ENCODE measurements at places on chromosomes 2 and 18.

DNA sequence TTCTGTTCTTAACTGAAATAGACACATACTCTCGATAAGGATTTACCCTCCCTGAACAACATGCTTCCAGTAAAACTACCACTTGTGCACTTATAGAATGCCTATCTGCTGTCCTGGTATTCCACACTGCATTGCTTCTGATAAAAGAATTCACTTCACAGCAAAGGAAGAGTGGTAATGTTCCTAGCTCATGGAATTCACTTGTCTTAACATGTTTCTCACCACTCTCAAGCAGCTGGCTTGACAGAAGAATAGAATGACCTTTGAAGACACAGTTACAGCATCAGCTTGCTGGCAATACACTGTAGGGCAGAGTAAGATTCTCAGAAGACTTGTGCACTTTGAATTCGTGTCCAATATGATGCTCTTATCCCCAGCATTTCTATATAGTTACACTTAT is 524.1 kb upstream of the CNTNAP5 start:
- DNase-seq: no peak

DNA sequence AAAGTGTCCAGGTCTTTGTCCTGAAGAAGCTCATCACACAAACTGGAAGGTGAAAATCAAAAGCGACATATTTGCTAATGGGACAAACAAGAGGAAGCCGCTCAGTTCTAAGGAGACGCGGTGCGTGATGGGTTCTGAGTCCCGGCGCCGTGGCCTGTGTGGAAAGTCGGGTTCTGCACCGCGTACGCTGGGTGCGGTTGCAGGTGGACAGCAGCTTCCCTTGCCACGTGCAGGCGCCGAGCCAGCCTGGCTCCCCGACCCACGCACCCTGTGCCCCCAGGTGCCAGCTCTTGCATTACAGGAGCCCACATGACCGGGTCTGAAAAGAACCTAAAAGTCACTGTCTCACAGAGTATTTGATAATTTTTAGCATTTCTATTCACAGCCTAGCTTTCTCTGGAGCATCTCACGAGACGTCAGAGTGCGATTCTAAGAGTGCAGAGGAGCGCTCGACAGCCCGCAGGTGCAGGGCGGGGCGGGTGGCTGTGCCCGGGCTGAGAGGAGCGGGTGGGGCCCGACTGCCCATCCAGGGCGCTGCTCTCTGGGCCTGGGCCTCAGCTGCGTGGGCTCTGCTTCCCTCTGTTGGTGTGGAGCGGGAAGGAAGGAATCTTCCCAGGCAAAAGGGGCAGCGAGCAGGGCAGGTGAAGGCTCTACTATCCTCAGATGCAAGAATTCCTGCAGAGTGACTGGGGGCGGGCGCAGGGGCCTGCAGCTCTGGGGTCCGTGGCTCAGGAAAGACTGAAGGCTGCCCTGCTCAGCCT is 39.4 kb downstream of the MYT1L start:
- no peak for DNase-seq

GRCh38 chr2:233115121-233115520 is 55.0 kb downstream of the INPP5D start:
- DNase-seq: no peak

- no peak for DNase-seq
These were observed 359.9 kb upstream of the SLC14A2 start for GRCh38 chr18:45255197-45255890.

- DNase-seq: no peak
These were observed 136.9 kb downstream of the PRKCE start for GRCh38 chr2:45788401-45788800.

- DNase-seq: no peak
These were observed 15.6 kb downstream of the ATOH8 start for GRCh38 chr2:85769236-85769982.

GRCh38 chr18:42839408-42839807 is 276.1 kb downstream of the RIT2 start:
- no peak for DNase-seq

DNA sequence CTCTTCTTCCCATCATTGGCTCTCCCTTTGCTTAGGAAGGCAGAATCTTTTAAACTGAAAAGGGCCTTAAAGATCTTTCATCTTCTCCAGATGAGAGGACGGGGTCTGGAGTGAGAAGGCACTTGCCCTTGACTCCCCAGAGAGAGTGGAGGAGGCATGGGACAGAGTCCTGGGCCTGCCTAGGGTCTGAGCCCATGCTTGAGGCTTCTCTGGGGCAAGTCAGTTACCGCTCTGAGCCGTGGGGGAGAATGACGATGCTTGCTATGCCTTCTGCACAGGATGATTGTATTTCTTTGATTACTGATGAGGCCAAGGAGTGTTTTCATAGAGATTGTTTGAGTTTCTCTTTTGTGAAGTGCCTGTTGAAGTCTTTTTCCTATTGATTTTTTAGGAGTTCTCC is 921 bp downstream of the PLB1 start:
- no peak for DNase-seq

DNA sequence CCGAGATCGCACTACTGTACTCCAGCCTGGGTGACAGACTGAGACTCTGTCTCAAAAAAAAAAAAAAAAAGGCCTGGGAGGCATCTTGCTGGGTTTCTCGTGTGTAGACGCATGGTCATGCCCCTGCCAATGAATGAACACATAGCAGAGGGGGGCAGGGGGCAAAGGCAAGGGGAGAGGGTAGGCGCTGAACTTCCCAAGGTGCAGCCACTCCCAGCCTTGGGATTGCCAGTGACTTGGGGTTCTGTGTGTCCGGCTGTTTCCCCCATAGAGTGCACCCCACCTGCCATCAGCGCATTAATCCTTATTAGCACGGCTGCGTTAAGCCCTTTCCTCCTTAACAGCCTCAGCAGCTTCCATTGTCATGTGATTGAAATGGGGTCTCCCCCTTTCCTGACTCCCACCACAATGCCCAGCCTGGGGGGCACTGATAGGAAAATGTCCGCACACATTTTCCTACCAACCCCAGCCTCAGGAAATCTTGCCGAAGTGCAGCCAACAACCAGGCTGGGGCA is 225.8 kb downstream of the CELF4 start:
- DNase-seq: no peak

GRCh38 chr2:241014764-241015163 is 16.3 kb downstream of the SNED1 start:
- no peak for DNase-seq

GRCh38 chr18:67969458-67969857 is 452.9 kb upstream of the DSEL start:
- no peak for DNase-seq

- no peak for DNase-seq
These were observed 100.3 kb downstream of the TTC32 start for GRCh38 chr2:19801367-19802080.

- DNase-seq: no peak
These were observed 43.1 kb downstream of the INPP4A start for GRCh38 chr2:98487806-98488189.
